ENCODE measurements at places on chromosomes 3 and 15.
A peak's percentile ranks its signal among the peaks of the same experiment; 100 is the strongest.

DNA sequence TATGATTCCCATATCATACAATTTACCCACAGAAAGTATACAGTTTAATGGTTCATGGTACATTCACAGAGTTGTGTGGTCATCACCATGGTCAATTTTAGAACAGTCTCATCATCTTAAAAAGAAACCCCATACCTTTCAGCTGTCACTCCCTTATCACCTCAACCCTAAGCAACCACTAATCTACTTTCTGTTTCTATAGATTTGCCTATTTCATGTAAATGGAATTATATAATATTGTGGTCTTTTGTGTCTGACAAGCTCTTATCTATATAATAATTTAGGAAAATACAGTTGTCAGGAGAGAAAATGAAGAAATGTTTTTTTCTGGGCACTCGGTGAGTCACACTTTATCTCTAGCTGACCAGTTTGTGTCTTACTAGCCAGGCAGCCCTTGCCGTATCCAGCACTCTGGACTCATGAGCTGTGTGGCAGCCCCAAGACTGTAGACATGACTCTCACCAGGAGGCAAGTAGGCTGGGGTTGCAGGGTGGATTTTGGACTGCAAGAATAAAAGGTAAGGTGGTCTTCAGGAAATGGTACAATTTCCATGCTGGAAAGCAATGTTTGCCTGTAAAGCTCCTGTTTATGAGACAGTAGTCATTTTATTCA lies 234.6 kb downstream of the THRB start:
- DNase-seq = peak; percentile 21

- DNase-seq = no peak
Observed at GRCh38 chr15:49044766-49045606, 1.3 kb downstream of the SECISBP2L start.

DNA sequence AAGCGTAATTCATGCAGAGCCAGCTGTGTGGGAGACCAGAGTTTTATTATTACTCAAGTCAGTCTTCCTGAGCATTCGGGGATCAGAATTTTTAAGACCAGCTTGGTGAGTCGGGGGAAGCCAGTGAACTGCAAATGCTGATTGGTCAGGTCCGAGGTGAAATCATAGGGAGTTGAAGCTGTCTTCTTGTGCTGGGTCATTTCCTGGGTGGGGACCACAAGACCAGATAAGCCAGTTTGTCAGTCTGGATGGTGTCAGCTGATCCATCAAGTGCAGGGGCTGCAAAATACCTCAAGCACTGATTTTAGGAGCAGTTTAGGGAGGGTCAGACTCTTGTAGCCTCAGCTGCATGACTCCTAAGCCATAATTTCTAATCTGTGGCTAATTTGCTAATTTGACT lies 228.1 kb upstream of the ATP10A start:
- no peak for DNase-seq

GRCh38 chr3:51311055-51311454 lies 74.0 kb upstream of the MANF start:
- peak; percentile 40 for DNase-seq

DNA sequence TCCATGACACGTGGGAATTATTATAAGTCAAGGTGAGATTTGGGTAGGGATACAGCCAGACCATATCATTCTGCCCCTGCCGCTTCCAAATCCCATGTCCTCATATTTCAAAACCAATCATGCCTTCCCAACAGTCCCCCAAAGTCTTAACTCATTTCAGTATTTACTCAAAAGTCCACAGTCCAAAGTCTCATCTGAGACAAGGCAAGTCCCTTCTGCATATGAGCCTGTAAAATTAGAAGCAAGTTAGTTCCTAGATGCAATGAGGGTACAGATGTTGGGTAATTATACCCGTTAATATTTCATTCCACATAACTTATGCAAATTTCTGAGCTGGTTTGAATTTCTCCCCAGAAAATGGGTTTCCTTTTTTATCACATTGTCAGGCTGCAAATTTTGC lies 47.7 kb downstream of the RNF111 start:
- no peak for DNase-seq

All from AG08396 (cell line).